Stimulated activated CD8-positive, alpha-beta memory T cell treated with anti-CD3 and anti-CD28 coated beads, Interleukin-7, amount 100 ng/mL, for 1 hour (primary cell): ENCODE measurements at places on chromosomes 11 and 22.

DNA sequence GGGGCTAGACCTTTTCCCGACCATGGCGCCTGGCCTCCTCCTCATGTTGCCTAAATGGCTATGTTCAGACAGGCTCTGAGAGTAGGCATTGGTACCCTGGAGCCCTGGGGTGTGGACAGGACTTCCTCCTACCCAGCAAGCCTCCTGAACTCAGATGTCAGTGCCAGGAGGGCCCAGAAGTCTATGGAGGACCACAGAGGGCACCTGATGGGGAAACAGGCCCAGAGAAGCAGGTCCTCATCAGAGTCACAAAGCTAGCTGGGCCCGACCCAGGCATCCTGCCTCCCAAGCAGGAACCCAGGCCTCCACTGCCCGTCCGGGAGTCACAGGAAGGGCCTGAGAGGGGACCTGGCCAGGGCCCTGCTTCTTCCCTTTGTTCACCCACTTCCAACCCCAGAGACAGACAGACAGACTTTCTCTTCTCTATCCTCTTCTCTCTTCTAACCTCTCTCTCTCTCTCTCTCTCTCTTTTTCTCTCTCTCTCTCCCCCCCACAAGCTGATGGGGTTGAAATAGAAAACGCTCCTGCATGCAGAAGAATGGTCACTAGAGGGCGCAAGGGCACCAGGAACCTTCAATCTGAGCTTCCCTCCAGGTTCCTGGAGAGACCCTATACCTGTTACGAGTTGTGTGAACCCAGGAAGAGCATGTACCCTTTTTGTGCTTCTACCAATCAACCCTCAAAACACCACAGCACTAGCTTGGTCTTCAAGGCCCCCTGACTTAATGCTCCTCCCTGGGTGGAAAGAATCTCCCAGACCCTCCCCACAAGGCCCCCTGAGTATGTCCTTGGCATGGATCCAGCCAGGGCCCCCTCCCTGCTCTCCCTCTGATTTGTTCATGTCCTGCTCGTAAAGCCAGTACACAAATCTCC lies 27.1 kb downstream of the ARAP1 start:
- DNase-seq = peak; percentile 54

DNA sequence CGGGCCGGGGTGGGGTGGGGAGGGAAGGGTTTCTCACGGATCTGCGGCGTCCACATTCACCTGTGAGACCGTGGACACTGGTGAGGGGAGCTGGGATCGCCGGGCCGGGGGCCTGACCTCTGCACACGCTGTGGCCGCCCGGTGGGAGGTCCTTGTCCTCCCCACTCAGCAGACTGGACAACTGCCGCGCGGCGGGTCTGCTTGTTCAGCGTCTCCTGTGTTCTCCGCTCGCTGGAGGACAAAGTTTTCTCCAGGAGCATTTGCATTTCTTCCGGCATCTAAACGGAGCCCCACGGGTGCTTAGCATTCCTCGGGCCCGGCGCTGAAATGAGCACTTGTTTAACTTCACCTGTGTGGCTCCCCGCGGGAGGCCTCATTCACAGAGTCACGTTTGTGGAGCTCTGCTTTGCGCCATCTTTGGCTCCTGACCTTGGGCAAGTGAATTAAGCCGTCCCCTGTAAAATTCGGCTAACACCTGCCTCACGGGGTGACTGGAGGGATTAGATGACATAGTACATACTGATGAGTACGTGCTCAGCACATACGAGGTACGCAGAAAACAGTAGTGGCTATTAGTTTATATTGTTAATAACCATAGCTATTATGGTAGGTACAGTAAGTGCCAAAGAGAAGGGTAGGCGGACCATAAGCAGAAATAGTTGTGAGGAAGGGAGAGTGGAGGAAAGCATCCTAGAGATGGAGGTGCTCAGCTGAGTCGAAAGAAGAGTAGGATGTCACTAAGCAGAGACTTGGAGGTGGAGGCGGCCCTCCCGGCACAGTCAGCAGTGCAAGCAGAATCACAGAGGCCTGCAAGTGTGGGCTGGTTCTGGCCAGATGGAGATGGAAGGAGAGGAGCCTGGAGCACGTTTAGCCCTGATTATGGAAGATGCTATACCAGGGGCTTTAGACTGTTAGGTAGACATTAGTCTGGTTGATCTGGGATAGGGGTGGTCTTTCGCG lies 885 bp downstream of the TRMU start:
- no peak for DNase-seq

- DNase-seq = no peak
Observed at GRCh38 chr11:131644204-131644795, 273.9 kb downstream of the NTM start.

- no peak for DNase-seq
Observed at GRCh38 chr11:10379022-10379421, 74.1 kb downstream of the ADM start.

GRCh38 chr11:130772266-130773227 lies 143.7 kb downstream of the SNX19 start:
- DNase-seq = no peak

- no peak for DNase-seq
Observed at GRCh38 chr11:86664930-86665329, 7.5 kb downstream of the ME3 start.

GRCh38 chr11:79425463-79425862 lies 15.4 kb downstream of the TENM4 start:
- DNase-seq = no peak

DNA sequence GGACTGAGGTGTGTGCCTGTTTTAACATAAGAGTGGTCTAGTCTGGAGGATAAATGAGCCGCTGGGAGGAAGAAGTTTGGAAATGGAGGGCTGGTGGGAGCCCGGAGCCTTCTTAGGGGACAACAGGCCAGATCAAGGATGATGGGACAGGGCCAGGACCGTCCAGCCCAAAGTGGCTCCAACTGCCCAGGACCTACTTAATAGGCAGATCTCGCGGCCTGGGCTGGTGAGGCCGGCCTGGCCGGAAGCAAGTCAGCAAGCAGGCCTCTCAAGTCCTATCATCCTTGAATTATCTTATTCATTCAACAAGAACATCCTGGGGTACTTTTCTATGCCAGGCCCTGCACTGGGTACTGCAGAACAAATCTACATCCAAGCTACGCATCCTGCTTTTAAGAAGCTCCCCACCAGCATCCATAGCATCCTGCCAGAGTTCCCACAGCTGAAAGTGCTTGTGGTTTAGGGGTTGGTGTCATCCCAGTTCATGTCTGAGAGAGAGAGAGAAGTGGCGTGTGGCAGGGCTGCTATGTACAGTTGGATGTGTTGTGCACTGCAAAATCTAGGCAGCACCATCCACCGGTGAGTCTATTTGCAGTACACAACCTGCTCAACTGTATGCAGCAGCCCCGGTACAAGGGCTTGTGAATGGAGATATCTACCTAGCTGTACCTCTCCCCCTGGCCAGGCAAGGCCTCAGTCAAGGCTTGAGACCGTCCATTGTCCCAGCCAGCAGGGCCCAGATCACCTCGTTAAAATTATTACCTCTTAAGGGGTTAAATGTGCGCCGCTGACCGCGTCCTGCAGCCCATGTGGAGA lies 82.1 kb downstream of the FBLN1 start:
- DNase-seq = no peak

DNA sequence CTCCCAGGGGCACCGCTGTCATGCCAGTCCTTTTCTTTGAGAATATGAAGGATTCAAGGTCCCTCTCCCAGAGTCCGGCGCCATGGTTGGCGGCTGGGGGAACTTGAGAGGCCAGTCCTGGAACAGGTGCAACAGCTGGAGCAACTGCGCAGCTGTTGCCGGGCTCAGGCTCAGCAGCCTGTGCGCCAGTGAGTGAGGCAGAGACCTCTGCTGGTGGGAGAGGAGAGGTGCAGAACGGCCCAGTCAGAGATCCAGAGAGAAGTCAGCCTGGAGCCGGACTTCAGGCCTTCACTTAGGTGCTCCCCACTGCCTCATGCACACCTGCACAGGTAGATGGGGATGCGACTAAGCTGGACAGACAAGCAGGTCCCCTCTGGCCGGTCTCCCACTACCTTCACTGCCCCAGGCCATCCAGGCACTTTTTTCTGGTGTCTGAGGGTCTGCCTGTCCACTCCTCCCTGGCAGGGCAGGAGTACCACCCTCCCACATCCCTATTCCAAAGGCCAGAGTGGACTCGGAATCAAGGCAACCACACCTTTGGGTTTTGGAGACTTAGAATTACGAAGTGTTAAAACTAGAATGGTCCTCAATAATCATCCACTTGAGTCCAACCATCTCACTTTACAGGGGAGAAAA lies 4.6 kb downstream of the CHRDL2 start:
- peak; percentile 17 for DNase-seq

GRCh38 chr11:44741976-44742375 lies 15.2 kb downstream of the TSPAN18 start:
- DNase-seq = no peak

DNA sequence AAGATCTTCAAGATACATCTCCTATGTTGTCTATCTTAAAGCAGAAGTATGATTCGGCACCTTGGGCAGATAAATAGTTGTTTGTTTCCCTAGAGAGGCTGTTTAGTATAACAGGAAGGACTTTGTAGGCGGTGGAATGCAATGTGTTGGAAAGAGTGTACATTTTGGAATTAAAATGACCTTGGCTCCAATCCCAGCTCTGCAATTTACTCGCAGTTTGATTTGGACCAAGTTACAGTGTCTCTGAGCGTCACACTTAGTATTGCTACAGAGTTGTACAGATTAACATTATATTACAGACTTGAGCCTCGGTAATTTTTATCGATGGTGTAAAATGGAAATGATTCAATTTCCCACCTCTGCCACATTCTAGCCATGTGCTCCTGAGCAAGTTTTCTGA lies 265.3 kb downstream of the OPCML start:
- DNase-seq = no peak

- no peak for DNase-seq
Observed at GRCh38 chr22:45972091-45972888, 4.7 kb downstream of the WNT7B start.

DNA sequence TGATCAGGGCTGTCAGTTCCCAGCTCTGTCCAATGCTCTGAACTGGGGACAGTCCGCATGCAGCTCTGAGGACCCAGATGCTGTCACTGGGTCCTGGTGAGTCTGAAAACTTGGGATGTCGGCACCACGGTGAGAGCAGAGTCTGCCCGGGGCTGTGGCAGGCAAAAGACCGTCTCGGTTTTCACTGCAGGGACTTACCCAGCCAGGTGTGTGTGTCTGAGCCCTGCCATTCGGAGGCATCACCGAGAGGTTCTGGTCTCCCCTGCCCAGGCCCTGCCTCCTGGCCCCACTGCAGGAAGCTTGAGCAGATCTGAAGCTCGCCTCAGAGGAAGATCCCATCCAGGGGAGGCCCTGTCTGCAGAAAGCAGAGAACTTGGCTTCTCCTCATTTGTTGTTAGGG lies 5.2 kb downstream of the TP53AIP1 start:
- DNase-seq = no peak

DNA sequence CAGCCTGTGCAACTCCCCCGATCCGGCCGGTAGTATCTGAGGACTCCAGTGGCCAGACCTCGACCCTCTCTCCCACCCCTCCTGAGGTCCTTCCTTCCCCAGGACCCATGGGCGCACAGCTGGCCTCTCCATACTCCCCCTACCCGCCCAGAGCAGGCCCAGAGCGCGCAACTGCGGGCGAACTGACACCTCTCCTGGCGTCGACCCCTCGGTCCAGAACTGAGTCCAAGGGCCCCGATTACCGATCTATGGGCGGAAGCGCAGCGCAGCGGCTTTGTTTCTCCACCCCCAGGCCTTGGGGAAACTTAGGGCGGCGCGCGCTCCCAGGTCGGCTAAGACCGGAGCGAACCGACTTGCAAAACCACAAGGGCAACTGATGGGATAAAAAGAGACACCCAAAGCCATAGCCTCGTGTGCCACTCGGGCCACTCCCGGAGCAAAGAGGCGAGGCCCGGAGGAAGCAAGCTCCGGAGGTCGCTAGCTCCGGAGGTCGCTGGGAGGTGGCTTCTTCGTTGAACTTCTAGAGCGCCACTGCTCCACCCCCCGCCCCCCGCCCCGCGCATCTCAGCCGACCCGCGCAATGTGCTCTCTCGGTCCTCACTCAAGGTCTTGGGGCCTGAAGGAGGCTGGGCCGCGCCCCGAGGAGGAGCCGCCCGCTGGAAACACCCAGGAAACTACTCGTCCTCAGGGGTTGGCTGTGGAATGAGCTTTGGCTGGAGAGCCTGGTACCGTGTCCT lies 9.8 kb upstream of the ALX4 start:
- no peak for DNase-seq

DNA sequence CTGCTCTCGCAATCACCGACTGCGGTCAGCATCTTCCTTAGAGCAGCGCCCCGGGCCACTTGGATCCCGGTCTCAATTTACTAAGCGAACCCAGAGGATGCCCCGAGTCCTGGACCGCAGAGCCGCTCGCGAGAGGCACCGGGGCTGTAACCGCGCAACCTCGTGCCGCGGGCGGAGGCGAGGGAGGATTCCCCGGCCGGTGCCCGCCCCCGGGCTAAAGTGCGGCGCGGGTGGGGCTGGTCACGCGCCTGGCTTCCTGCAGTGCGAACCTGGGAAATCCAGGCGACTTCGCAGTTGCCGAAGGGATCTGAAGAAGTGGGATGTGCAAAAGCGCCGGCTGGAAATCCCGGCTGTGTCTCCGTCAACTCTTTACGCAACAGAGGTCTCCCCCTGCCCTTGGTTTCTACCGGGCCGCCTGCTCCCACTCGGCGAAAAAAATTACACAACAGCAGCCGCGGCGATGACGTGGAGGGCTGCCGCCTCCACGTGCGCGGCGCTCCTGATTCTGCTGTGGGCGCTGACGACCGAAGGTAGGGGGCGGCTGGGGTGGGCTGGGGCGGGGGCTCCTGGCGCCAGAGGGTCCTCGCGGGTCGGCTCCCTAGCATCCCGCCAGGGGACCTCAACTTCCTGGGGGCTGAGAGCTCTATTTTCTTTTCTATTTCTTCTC lies at the start of gene NCR3LG1:
Gene NCR3LG1, plus strand, starts transcription at position 291 of the 667 bp plus-strand sequence. Its CDS starts 170 bp downstream, at position 461.
- DNase-seq = no peak

- DNase-seq = no peak
Observed at GRCh38 chr11:84763931-84764330, 863.2 kb downstream of the DLG2 start.

DNA sequence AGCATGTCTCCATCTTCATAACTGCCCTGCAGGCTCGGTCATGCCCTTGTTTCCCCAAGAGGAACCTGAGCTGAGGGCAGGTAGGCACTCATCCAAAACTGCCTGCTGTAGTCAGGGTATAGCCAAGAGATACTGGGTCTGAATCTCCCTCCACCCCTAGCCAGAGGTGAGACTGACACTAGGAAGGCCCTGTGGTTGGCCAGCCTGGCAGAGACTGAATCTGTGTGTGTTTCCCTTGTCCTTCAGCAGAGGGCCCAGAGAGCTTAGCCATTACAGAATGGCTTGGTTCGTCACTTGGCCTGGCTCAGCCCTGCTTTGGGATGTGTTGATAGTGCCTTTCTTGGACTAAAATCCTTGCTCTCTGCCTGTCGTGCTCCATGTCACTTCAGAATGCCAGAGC lies 79.3 kb upstream of the SUSD2 start:
- no peak for DNase-seq

- DNase-seq = no peak
Observed at GRCh38 chr22:36571991-36572390, 43.0 kb upstream of the EIF3D start.

GRCh38 chr11:78312712-78313111 lies 104.9 kb downstream of the GAB2 start:
- DNase-seq = no peak

DNA sequence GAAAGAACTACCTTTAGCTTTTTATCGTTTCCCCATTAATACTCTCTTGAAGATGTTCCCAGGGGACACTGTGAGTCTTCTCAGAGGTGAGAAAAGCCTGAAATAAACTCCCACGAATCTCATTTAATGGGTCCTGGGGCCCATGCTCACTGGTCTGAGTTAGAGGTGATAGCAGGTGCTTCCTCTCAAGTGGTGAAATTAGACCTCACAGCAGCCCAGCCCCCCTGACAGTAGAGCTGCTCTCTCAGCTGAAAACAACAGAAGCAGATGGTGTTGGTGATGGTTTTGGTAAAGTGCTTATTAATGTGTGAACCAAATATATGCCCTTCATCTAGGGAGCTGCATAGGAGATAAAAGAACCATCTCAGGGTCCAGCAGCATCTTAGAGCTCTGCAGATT lies 76.8 kb upstream of the VPREB1 start:
- no peak for DNase-seq
